ENCODE measurements at places on chromosomes 16 and 17.

DNA sequence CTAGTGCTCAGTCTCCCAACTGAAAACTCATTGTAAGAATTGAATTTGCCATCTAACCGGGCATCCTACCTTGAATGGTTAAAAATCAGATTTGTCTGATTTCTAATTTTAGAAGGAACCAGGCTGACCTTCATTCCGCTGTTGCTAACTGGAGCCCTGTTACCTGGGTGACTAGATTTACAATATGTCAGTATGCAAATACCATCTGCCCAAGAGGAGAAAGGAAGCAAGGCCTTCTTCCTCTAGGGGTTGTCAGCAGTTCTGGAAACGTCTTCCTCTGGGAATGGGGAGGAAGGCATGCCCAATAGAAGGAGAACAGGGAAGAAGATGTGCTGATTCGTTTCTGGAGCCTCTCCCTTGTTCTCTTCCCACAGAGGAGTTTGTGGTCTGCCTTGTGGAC is 137.9 kb downstream of the PITPNC1 start:
- DNase-seq: no peak

GRCh38 chr17:41184480-41184961 is at the start of gene KRTAP4-1:
TSS of gene KRTAP4-1 (minus strand) at chr17:41184911. CDS start at chr17:41184854, 57 bp downstream.
- DNase-seq: no peak

DNA sequence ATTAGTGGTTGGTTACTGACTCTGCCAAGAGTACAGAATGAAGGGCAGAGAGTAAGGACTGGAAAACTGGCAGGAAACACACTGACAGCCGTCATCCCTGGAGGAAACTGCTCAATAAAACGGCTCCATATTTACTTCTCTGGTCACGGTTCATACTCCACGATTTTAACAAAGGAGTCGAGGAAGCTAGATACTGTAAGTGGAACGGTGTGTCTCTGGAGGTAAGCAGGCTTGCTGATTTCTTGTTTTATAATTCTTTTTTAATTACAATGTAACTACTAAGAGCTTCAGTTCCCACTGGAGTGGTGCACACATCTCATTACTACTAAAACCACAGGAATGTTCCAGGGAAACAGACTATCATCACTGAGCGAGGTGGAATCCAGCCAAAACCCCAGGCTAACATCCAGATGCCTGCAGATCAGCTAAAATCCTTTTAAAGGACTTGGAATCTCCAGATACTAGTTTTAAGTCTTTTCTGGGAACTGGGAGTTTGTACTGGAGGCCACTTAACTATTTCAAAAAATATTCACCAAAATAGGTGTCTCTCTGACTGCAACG is 17.8 kb downstream of the SERPINF1 start:
- DNase-seq: peak; percentile 71

DNA sequence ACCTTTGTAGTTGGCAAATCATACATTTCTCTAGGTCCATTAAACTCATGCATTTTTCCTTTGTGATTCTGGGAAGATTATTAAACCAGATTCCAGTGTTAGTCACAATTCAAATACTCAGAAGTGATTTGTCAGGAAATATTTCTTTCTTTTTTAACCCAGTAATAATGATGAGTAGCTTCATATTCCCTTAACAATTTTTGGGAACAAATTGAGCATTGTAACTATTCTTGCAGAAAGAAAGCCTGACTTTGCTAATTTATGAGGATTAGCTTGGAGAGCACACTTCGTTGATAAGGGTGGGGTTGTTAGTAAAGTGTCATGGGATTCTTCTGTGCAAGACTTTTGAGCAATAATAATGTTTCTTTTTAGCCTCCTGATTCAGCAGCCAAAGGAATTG is 18.7 kb upstream of the KRT24 start:
- no peak for DNase-seq

DNA sequence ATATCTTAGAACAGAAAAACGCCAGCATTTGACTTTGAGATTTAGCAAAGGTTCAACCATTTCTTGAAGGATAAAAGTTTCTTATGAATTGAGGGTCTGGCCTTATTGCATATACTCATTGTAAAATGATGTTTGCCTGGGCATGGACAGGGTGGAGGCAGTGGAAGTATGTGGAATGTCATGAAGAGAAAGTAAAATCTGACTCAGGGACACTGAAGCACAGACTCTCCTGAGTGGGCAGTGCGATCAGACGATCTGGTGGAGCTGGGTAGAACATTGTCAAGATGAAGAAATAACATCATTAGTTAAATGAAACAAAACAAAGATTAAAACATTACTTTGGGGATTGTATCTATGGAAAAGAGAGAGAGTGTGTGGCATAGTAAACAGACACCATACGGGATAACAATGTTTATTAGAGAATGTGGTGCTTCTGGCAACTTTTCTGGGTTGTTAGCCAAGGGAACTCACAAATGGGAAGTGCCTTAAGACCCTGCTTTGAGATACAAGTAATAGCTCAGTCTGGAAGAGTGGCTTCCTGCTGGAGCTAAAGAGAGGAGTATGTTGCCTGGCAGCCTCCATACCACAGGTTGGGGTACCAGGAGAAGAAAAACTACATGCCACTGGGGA is 4.4 kb downstream of the MAP3K3 start:
- DNase-seq: no peak

DNA sequence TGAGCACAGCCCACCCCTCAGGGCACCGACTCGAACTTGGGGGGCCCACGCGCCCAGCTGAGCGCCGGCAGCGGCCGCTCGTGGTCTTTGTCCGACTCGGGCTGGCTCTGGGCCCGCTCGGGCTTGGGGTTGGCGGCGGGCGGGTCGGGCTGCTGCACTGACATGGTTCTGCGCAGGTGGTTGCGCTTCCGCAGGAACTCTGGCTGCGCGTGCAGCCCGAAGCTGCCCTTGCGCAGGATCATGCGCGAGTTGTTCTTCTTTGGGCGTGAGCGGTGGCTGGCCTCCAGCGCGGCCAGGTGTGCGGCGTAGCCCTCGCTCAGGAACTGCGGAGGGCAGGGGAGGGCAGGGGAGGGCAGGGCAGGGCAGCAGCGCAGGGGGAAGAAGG is 11.1 kb downstream of the PIMREG start:
- DNase-seq: no peak

DNA sequence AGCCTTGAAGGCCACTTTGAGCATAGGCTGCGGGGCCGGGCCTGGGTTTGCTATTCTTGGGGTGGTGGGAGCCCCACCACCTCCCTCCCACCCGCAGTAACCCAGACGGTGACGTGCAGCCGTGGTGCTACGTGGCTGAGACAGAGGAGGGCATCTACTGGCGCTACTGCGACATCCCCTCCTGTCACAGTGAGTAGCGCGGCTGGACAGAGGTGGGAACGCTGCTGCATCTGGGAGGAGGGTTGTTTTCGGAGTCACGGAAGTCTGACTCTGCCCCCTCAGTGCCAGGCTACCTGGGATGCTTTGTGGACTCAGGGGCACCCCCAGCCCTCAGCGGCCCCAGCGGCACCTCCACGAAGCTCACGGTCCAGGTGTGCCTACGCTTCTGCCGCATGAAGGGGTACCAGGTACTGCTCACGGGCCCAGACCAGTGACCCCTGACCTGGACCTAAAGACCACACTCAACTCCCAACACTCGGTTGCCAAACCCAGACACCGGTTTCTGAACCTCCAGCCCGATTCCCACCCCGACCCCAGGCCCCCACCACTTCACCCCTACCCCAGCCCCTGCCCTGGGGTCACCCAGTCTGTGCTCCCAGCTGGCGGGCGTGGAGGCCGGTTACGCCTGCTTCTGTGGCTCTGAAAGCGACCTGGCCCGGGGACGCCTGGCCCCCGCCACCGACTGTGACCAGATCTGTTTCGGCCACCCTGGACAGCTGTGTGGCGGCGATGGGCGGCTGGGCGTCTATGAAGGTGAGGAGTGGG is 2.1 kb downstream of the KREMEN2 start:
- no peak for DNase-seq

DNA sequence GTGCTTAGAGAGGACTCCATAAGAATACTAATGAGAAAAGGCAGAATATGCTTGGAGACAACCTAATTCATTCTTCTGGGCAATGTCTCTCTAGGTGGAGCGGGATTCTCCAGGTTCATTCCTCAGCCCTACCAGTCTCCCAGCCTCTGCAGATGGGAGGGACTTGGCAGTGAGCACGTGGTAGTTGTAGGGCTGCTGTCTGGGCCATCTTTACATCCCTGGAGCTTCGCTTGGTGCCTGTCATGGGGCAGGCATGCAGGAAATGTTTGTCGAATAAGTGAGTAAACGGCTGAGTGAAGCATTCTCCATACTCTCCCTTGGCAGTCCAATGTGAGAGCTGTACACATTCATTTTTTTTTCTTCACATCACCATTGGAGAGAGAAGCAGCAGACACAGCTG is 387.5 kb downstream of the UTP18 start:
- DNase-seq: peak; percentile 67

- peak; percentile 77 for DNase-seq
Measured at GRCh38 chr17:692116-692515, 22.5 kb downstream of the VPS53 start.

DNA sequence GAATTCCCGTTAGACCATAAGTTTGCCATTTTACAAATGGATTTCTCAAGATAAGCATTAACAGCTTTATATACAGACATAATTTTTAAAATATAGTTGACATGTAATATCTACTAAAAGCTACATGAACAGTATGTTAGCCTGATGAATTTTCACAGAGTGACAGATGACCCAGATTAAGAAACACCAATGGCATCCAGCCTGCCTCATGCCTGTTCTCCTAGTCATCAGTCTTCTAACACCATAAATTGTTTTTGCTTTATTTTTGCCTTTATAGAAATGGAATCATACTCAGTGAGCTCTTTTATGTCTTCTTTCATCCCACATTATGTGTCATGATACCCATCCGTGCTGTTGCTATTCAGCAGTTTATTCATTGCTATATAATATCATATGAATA is 80.0 kb downstream of the ATF7IP2 start:
- DNase-seq: no peak

- no peak for DNase-seq
Measured at GRCh38 chr17:9240659-9241370, 219.5 kb downstream of the NTN1 start.

- no peak for DNase-seq
Measured at GRCh38 chr17:28500712-28501379, 5.3 kb upstream of the FOXN1 start.

- DNase-seq: no peak
Measured at GRCh38 chr17:77143306-77143705, 2.5 kb downstream of the SEC14L1 start.

DNA sequence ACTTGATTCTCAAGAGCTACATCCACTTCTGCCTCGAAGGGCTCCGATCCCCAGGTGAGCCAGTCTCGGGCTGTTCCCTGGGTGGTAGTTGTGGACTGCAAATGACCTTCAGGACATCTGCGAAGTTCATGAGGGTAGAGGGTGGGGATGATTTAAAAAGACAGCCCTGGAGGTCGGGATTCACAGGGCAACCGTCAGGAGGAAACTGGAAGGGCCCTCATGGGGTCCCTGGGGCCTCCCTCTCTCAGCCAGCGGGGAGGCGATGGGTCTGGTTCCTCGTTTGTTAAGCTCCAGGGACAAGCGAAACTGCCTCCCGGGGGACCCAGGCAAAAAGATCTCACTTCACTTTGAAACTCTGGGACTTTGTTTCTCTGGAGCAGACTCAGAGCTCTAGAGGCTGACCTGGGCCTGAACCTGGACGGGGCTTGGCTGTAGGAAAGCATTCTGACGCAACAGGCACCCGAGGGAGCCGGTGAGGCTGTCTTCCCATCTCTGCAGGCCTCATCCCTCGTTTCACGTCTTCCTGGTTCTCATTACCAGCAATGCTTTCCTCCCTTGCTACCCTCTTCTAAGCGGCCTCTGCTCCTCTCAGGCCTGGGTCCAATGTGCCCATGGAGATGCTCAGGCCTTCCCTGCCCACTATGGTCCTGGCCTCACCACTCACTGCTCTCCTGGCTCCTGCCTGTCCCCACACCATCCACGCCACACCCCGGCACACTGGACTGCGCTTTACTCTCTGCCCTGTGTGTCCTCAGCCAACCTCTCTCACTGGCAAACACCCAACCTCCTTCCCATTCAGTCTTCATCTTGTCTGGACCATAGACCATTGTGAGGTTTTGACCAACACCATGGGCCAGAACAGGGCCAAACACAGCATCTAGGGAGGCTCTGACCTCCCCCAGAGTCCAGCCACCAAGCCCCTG is 214.2 kb upstream of the TNRC6C start:
- DNase-seq: no peak

DNA sequence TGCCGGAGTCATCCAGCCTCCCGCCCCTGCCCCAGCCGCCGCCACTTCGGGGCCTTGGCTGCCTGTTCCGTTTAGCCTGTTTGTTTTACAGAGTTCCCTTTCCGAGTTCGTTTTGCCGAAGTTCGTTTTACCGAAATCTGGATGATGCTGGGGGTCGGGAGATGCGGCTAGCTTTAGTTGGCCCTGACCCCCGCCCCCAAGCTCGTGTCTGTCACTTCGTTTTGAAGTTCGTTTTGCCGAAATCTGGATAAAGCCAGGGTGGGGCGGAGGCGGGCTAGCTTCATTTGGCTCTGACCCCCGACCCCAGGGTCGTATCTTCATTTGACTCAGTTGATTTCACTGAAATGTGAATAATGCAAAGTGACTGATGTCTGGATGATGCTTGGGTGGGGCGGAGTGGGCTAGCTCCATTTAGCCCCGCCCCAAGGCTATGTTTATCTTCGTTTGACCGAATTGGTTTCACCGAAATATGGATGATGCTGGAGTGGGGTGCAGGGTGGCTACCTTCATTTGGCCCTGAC is 591 bp downstream of the PSMD7 start:
- no peak for DNase-seq

Measured in foreskin keratinocyte (primary cell).